ENCODE measurements at places on chromosomes 3 and 15. TPM values are rescaled to one million over a fixed set of nuclear protein-coding genes. Genes with fewer than 3 reads are reported as not detected.

DNA sequence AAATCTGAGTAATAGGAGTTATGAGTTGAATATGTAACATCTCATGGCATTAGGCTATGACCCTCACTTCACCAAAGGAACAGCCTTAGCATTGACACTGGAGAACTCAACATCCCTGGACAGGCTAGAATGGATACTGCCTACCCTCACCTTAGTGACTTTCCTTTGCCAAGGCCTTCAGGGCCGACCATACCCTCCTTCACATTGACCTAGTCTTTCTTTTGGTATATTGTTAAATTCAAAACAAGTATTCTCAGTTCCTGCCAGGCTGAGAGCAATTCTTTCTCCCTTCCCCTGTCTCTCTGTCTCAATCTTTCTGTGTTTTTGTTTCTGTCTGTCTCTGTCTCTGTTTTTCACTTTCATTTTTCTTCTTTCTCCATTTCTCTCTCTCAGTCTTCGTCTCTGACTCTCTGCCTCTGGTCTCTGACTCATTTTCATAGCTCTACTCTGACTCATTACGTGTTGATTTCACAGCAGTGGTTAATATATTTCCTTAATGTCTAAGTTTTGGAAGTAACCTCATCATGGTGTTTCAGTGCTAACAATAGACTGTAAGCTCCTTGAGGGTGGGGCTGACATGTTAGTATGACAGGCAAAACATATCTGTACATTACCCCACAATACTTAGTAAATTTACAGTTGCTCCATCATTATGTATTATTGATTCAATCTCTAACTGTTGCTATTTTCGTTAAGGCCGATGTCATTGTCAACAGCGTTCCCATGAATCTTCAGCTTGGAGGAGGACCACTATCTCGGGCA, 32.5 kb downstream of the PARP15 start:
- DNase-seq: no peak

- no peak for DNase-seq
Measured at GRCh38 chr15:29736744-29737020, 85.6 kb downstream of the TJP1 start.

GRCh38 chr3:188060840-188061544, 93.0 kb upstream of the LPP start:
- DNase-seq: no peak

DNA sequence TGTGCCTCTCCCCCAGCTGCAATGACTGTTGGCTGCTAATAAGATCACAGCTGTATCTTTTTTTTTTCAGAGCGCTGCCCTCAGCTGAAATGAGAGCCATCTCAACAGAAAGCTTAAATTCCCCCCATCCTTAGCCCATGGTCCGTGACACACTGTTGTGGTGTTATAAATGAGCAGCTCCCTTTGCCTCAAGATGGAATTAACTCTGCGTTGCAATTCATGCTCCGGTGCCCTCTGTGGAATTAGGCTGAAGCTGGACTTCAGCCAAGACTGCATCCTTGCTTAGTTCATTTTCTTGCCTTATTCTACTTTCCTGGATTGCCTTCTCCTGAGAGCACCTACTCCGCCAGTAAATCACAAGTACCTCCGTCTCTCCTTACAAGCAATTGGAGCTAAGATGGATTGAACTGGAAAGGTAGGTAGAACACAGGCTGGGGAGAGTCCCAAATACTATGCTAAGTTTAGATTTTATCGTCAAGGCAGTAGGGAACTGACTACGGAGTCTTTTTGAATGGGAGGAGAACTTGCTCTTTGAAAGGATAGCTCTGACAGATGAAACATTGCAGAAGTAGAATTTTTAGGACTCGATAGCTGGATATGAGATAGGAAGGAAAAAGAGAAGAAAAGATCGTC, 39.0 kb upstream of the THRB start:
- DNase-seq: no peak

SPSB4 gene
- total RNA-seq: 1.9 TPM

Data from psoas muscle (tissue), 8 donors.